ENCODE measurements at places on chromosomes 13 and 19. TPM values are rescaled to one million over a fixed set of nuclear protein-coding genes. Genes with fewer than 3 reads are reported as not detected.

ZNF136 gene
- 2.3 TPM for total RNA-seq

GRCh38 chr13:91922969-91923592 lies 524.7 kb downstream of the GPC5 start:
- H3K36me3 ChIP-seq: no peaks in the 10 kb centered on the region
- H3K27me3 ChIP-seq: no peaks in the 10 kb centered on the region
- H3K4me1 ChIP-seq: no peaks in the 10 kb centered on the region
- no peak overlapping the region for H3K27ac ChIP-seq
- no peak for DNase-seq

GRCh38 chr19:56377105-56377924 lies 16.0 kb downstream of the ZNF582 start:
- no peak for DNase-seq
- peaks cover 62% of the 10 kb centered on the region for H3K36me3 ChIP-seq
- H3K27ac ChIP-seq: no peak overlapping the region
- H3K4me1 ChIP-seq: no peaks in the 10 kb centered on the region

DNA sequence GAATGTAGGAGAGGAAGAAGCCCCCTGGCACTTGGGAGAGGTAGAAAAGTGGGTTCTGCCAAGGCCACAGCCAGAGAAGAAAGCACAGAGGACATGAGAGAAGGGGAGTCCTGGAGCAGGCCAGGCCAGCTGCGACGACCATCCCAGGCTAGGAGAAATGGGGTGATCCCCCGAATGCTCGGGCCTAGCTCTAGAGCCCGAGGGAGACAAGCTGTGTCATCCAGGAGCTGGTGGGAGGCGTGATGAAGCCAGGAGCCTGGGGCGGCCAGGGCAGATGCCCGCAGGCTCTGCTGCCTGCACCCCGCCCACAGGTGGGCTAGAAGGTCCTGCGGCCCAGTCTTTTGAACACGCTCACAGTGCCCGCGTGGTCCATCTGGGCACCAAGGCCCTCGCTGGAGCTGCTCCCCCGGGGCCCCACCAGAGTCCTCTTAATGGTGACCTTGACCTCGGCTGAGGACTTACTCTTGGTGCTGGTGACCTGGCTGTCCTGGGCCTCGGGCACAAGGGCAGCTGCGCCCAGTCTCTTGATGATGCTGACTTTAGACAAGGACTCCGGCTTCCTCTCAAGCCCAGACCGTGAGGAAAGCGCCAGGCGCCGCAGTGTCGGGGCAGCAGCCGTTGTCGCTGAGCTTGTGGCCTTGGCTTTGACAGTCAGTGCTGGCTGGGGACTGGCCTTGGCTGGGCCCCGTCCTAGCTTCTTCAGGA lies 26.5 kb downstream of the C19orf47 start:
- H3K4me1 ChIP-seq: peaks cover 19% of the 10 kb centered on the region
- no peak overlapping the region for H3K4me3 ChIP-seq
- no peak for DNase-seq
- H3K36me3 ChIP-seq: peaks cover 20% of the 10 kb centered on the region
- H3K27me3 ChIP-seq: peaks cover 3% of the 10 kb centered on the region
- peak overlapping the region; percentile 81 for H3K27ac ChIP-seq

DNA sequence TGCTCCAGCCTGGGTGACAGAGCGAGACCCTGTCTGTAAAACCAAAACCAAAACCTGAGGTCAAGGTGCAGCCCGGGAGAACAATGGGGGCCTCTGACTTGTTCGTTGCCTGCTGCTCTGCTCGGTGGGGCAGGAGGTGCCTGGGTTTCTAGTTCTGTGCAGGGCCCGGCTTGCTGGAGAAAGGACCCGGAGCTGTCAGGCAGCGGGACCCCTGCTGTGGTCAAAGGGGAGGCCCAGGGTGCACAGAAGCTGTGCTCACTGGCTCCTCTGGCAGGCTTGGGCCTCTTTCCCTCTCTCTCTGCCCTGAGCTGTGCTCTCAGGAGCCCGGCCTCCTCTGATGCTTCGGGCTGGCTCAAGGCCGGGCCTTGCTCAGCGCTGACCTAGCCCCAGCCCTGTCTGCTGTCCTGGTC lies 3.5 kb downstream of the LRP3 start:
- H3K27me3 ChIP-seq: peaks cover 10% of the 10 kb centered on the region
- H3K27ac ChIP-seq: no peak overlapping the region
- H3K4me1 ChIP-seq: no peaks in the 10 kb centered on the region
- H3K36me3 ChIP-seq: no peaks in the 10 kb centered on the region

GRCh38 chr13:41111454-41111853 lies 21.1 kb downstream of the KBTBD6 start:
- no peaks in the 10 kb centered on the region for H3K4me1 ChIP-seq
- DNase-seq: no peak
- H3K27ac ChIP-seq: no peak overlapping the region

- peaks cover 33% of the 10 kb centered on the region for H3K36me3 ChIP-seq
- no peaks in the 10 kb centered on the region for H3K4me1 ChIP-seq
- DNase-seq: no peak
- peaks cover 2% of the 10 kb centered on the region for H3K27me3 ChIP-seq
- no peak overlapping the region for H3K4me3 ChIP-seq
Observed at GRCh38 chr13:18992791-18993190, 188.8 kb downstream of the TUBA3C start.

DNA sequence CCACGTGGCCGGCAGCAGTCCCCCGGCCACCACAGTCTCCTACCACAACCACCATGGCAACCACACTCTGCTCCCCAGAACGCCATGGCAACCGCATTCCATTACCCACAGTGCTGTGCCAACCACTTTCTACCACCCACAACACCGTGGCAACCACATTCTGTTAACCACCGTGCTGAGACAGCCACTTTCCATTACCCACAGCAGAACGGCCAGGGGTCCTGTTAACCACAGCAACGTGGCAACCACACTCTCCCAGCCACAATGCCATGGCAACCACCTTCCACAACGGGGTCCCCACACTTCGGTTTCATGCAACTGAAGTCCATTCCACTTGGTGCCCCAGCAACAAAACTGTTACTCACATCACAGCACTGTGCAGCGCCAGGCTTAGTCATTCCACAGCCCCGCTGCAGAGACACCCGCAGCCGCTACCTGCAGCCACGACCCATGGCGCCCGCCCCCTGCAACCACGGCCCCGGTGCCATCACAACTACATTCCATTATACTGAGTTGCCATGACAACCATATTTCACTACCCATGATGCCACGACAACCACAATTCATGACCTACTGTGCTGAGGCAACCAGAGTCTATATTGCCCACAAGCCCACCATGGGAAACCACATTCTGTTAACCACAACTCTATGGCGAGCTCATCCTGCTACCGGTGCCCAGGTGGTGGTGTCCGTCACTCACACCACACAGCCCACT lies 10.0 kb downstream of the DPF1 start:
- H3K27me3 ChIP-seq: peaks cover 5% of the 10 kb centered on the region
- H3K4me3 ChIP-seq: no peak overlapping the region
- peak overlapping the region; percentile 65 for H3K27ac ChIP-seq
- peaks cover 14% of the 10 kb centered on the region for H3K36me3 ChIP-seq
- H3K4me1 ChIP-seq: peaks cover 28% of the 10 kb centered on the region
- DNase-seq: peak; percentile 27

DNA sequence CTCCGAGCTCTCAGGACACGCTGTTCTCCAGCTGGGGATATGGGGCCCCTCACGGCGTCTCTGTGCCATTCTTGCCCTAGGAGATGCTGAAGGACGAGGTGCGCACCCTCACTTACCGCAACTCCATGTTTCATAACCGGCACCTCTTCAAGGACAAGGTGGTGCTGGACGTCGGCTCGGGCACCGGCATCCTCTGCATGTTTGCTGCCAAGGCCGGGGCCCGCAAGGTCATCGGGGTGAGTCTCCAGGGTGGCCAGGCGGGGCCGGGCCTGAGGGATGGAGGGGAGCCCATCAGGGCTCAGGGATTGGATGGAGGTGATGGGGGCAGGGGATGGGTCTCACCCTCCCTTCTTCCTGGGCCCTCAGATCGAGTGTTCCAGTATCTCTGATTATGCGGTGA lies 4.8 kb downstream of the PRMT1 start:
- peaks cover 10% of the 10 kb centered on the region for H3K36me3 ChIP-seq
- DNase-seq: no peak
- no peak overlapping the region for H3K4me3 ChIP-seq
- no peak overlapping the region for H3K27ac ChIP-seq
- H3K4me1 ChIP-seq: peaks cover 21% of the 10 kb centered on the region
- peaks cover 10% of the 10 kb centered on the region for H3K27me3 ChIP-seq

Measured in HFFc6 (cell line).